ENCODE measurements at places on chromosomes 7 and 10. TPM values are rescaled to one million over a fixed set of nuclear protein-coding genes. Genes with fewer than 3 reads are reported as not detected.
A peak's percentile ranks its signal among the peaks of the same experiment; 100 is the strongest.

Gene C7orf33
- not detected for polyA plus RNA-seq

GRCh38 chr7:29434380-29434768, 129.3 kb upstream of the PRR15 start:
- no peak for DNase-seq

GRCh38 chr10:119024882-119025281, 4.6 kb upstream of the NANOS1 start:
- no peak for DNase-seq

DNA sequence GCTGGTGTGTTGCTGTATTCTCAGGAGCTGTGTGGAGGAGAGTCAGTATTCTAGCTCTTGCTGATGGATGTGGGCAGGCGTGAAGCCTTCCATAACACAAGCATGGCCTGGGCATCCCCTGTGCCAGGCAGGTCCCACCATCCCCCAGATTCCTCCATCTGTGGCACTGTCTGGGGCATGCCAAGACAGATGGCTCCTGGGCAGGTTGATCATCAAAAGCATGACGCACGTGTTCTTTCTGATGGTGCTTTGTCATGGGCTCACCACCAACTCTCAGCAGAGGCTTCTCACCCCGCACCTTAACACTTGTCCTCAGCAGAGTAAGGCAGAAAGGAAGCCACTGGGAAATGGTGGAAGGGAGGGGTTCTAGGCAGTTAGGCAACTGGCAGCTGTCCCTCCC, 364.3 kb downstream of the PLXNA4 start:
- DNase-seq: no peak

DNA sequence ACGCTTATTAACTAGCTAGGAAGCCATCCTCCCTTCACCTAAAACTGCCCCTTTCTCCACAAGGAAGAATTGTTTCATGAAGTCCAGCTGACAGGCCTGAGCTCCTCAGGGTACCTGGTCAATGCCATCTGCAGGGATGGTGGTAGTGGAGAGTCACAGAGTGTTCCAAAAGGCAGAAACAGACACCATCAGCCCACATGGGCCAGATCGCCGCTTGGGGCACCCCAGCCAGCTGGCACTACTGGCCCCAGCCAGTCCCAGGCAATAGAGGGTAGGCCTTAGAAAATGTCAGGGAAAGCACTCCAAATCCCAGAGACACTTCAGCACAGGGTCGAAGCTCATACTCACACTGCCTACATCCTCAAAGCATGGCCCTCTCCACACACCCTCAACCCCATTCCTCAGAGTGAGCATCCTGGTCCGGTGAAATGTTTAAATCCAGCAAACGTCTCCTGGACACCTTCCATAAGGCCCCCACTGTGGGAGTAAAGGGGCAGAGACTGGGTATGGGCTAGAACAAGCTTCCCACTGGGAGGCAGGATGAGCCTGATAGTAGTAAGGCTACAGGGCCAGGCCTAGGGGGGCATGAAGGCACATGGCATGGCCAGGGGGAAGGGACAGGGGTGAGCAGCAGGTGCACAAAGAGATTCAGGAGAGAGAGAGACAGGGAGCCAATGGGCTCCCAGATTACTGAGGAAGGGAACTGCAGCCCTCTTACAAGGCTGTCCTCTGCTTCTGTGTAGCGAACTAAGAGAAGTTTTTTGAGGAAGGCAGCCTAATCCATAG, 1.9 kb downstream of the LRRC20 start:
- no peak for DNase-seq

DNA sequence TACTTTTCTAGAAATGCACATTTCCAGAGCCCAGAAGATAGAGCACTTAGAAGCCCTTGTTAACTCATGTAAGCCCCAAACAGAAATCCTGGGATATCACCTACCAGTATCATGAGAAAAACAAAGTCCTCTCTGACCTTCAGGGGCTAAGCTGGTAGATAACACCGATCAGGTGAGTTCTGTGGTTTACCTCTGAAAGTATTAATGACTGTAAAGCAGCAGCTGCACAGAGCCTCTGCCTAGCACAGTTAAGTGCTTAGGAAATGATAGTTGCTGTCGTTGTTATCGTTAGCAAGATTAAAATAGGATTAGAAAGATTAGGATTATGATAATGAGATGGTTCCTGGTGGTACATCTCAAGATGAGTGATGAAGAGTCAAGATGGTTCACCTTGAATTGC, 64.9 kb downstream of the PLXNA4 start:
- no peak for DNase-seq

DNA sequence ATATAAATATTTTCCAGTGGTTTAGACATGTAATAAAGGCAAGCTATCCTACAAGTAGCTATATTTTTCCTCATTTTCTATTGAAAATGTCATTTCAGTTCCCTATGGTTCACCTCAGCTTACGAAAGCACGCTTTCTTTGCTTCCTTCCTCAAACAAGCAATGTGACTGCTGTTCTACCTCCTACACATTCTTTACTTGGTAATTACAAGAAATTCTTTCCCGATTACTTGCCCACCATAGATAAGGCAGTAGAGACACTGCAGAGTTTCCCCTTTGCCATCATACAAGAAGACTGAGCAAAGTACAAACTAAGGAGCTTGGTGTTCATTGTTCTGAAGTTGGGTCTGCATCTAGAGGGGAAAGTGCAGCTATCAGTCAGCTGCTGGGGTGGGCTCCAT, 249.4 kb downstream of the CRPPA start:
- DNase-seq: no peak

DNA sequence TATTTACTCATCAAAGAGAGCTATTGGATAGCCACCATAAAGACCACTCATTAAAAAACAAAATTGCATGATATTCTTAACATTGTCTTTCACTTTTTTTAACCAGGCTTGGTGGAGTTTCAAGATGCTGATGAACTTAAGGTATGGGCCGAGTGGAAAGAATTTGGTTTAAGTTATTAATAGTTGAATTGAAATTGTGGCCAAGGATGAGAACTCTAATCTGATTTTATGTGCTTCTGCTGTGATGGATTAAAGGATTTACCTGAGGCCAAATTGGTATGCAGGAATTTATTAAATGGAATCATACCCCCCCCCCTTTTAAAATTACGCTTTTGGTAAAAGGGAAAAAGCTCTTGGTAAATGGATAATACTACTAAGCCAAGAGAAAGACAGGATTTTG, 33.8 kb upstream of the TOMM7 start:
- DNase-seq: no peak

DNA sequence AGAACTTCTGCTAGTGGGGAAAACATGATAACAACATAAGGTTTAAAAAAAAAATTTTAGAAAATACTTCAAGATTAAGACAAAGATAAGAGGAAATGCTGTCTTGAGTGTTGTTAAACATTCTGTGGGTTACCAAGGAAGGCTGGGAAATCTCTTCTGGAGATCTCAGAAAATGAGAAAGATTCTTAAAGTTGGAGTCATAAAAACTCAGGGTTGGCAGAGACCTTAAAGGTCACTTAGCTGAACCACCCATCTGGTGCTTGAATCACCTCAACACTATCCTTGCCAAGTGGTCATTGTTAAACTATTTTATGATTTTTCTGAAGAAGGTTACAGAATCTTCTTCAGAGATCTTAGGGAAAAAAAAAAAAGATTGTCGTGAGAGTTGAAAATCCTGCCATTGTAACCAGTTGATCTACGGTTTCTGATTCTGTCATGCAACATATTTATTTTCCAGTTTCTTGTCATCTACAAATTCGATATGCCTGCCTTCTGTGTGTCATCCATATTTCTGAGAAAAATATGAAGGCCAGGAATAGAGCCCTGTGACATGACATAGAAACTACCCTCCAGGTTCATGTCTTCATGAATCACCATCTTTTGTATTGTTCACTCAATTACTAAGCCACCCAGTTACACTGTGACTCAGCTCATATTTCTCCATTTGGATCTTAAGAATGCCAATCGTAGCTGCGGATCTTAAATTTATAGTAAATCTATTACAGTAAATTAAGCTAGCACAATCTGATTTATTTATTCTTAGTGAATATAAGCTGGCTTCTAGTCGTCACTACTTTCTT, 179.2 kb downstream of the ST7 start:
- no peak for DNase-seq

DNA sequence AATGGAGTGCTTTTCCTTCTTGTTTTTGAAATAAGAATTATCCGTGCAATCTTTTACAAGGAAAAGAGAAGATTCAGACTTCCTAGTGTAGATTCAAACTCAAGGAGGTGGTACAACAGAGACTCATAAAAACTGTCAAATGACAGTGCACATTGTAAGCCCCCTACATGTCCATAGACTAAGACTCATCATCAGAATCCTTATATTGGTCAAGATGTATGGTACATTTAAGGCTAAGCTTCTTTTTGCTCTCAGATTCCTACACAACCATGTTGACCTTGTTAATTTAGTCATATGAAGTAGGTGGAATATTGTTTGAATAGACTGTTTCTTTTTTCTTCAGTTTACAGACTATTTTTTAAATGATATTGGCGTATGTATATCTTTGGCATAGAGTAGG, 11.6 kb downstream of the CD36 start:
- DNase-seq: no peak

- DNase-seq: no peak
Measured at GRCh38 chr7:30222515-30223215, 61.7 kb upstream of the ZNRF2 start.

GRCh38 chr10:71372882-71373495, 23.7 kb upstream of the CDH23 start:
- DNase-seq: no peak

DNA sequence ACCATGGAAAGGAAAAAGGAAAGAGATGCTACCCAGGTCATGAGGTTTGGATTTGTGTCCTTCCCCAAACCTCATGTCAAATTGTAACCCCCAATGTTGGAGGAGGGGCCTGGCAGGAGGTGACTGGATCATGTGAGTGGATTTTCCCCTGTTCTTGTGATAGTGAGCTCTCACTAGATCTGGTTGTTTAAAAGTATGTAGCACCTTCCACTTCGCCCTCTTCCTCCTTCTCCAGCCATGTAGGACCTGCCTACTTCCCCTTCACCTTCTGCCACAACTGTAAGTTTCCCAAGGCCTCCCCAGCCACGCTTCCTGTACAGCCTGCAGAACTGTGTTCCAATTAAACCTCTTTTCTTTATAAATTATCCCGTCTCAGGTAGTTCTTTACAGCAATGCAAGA, 113.9 kb downstream of the FAM107B start:
- DNase-seq: no peak

Gene SYT15B
- polyA plus RNA-seq: 8.7 TPM

GRCh38 chr7:85596827-85597226, 410.0 kb upstream of the SEMA3D start:
- DNase-seq: no peak

Gene OPN4
- polyA plus RNA-seq: not detected

GRCh38 chr10:71211053-71211452, 1.3 kb upstream of the UNC5B start:
- DNase-seq: no peak

Gene AEBP1
- 68.3 TPM for polyA plus RNA-seq

DNA sequence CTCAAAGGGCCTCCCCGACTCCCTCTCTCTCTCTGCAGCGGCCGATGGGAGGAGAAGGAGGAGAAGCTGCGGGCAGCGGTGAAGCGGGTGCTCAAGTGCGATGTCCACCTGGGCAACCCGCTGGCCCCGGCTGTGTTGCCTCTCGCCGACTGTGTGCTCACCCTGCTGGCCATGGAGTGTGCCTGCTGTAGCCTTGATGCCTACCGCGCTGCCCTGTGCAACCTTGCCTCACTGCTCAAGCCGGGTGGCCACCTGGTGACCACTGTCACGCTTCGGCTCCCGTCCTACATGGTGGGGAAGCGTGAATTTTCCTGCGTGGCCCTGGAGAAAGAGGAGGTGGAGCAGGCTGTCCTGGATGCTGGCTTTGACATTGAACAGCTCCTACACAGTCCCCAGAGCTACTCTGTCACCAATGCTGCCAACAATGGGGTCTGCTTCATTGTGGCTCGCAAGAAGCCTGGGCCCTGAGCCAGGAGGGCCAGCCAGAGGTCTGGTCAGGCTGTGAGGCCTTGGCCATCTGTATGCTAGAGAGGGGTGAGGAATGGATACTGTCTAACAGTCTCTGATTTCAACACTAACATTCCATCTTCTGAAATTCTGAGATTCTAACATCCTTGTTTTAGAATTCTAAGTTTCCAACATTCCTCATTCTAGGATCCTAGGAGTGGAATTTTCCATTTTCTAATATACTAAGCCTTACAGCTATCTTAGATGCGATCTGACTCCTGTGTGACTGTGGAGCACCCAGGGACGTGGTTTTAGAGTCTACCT, 3.6 kb downstream of the INMT start:
- peak; percentile 96 for DNase-seq

- no peak for DNase-seq
Measured at GRCh38 chr7:50412973-50413372, 37.2 kb downstream of the FIGNL1 start.

GRCh38 chr10:42650374-42650773, 12.0 kb upstream of the ZNF33B start:
- no peak for DNase-seq

- no peak for DNase-seq
Measured at GRCh38 chr7:15314922-15315321, 246.9 kb downstream of the AGMO start.

DNA sequence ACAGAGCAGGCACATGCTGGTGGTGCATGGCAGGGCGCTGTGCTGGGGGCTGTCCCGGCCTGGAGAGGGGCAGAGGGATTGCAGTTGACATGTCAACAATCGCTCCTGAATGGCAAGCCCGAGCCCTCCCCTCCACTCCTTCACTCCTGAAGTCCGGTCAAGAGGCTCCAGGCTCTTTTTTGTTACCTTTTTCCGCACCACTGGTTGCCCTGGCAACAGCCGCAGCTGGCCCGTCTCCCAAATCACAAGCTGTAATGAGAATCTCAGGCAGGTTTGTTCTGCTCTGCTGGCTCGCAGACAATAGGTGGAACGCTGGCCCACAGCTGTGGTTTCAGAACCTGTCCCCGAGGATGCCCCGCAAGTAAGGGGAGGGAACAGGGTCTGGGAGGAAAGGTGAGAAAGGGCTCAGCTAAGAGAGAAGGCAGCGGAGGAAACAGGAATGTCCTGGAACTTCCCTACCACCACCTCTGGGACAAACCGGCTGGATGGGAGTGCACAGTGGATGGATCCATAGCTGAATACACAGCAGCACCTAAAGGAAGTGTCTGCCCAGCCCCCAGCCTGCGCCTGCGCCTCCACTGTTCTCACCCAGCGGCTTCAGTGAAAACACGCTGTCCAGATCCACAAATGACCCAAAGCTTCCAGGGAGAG, 58.9 kb downstream of the CALML3 start:
- peak; percentile 80 for DNase-seq

GRCh38 chr7:151395036-151395367, 14.8 kb downstream of the WDR86 start:
- no peak for DNase-seq

DNA sequence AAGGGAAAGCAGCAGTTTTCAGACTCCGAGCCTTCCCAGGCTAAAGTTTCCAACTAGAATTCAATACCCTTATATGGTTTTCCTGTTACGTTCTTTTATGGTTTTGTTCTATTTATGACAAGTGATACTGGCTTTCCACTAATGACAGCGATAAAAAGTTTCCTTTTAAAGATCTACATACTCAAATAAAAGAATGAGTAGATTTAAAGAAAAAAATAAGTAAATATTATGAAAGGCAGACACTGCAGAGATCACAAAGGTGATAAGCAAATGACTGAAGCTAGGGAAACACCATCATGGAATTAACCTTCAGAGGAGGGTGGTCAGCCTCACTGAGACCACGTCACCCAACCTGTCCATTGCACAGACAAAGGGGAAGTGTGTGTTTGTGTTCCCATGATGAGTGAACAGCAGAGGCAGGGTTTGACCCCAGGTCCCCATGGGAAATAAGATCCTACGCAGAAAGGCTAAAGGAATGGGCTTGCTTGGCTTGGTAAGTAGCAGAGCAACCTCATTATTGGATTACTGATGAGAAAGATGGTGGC, 4.0 kb downstream of the VSIR start:
- peak; percentile 37 for DNase-seq

Data from lung (tissue), 17 donors.